Fibroblast of the conjunctiva (primary cell): ENCODE measurements at places on chromosomes 1 and 21.

- DNase-seq: no peak
Observed at GRCh38 chr1:160862203-160863060, at the start of gene CD244. CD244 (minus strand) TSS chr1:160862887; CDS start chr1:160862677, 210 bp downstream.

GRCh38 chr1:15174615-15174983 lies 21.1 kb downstream of the TMEM51 start:
- DNase-seq: no peak

DNA sequence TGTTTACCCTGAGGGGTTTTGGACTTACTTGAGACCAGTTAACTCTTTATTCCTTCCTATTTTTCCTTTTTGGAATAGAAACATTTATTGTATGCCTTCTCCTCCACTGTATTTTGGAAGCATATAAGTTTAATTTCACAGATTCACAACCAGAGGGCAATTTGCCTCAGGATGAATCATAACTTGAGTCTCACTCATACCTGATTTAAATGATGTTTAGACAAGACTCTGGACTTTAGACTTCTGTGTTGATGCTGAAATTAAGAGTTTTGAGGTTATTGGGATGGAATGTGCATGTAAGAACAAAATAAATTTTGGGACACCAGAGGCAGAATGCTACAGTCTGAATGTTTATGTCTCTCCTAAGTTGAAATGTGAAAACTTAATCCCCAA lies 7.1 kb upstream of the ADAM30 start:
- DNase-seq: no peak

DNA sequence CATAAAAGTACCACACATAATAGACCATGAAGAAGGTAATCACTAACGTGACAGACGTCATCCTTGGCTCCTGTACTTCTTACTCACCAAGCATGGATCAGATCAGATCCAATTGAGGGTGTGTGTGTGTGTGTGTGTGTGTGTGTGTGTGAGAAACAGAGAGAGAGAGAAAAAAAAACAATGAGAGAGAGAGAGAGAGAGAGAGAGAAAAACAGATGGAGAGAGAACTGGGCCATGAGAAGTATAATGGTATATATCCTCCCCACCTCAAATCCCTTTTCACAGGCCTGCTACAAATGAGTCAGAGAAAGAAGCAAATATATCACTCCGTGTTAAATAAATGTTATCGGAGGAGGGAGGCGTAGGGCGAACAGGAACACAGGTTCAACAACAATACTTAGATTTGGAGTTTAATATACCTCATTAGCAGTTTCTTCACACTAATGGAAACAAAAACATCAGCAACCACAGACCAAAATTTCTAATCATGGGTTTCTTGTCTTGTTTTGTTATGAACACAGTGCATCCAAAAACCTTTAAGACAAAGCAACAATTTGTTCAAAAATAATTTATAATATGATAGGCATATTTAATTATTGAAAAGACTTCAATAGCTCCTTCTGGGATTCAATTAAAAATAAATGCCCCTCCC lies 45.3 kb downstream of the TIAM1 start:
- DNase-seq: no peak

DNA sequence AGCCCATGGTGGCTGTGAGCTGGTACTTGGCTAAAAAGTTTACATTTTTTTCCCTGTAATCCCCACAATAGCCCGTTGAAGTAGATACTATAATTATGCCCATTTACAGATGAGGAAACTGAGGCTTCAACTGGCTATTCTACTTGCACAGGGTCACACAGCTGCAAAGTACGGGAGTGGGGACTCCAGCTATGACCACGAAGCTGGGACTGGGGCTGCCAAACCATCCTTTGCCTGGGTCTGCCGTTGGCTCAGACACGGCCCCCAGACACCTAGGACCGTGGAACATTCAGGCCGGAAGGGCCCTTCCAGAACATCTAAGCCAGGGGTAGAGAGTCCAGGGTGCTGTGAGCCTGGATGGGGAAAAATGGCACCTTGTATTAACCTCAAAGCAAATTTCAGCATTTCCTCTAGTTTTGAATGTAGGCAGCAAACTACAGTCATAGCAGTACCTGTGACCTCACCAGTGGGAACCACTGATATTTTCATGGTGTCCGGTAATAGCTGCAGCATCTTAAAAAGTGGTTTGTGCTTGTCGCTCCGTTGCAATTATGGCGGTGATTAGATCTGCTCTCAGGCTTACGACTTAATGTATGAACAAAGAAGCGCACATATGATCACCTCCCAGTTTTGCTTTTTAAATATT lies 4.3 kb downstream of the TP73 start:
- DNase-seq: no peak

GRCh38 chr1:11394592-11395245 lies 84.2 kb upstream of the DISP3 start:
- DNase-seq: no peak

DNA sequence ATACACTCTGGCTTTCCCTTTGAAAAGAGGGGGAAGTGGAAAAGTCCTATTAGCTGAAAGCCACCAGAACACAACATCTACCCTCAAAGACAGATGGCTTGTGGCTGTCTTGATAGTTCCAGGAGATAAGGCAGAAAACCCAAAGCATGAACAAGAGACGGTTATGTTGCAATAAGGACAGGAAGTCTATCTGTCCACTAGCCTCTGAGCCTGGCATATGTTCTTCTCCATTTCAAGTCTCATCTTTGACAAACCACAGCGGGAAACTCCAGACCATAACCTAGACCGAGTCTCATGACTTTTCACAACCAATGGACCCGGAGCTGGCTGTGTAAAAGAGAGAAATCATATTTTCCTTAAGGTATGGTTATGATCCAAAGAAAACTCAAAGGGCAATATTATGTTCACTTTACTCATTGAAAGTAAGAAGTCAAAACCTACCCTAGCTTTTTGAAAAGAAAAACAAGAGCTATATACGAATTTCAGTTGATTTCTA lies 33.8 kb downstream of the DUSP10 start:
- no peak for DNase-seq

DNA sequence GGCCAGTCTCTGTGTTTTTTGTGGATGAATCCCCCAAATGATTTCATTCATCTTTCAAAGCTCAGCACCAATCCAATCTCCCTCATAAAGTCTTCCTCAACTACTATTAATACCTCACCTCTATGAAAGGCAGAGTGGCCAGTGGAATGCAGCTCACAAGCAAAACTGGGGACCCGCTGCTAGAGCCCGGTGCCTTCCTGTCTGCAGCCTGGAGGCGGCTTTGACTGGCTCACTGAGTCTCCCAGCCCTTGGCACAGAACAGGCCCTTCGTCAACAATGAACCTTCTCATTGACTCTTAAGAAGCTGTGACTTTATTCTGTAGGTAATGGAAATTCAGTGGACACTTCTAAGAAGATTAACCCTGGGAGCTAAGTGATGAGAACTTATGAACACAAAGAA lies 86.8 kb upstream of the RAB4A start:
- DNase-seq: no peak

DNA sequence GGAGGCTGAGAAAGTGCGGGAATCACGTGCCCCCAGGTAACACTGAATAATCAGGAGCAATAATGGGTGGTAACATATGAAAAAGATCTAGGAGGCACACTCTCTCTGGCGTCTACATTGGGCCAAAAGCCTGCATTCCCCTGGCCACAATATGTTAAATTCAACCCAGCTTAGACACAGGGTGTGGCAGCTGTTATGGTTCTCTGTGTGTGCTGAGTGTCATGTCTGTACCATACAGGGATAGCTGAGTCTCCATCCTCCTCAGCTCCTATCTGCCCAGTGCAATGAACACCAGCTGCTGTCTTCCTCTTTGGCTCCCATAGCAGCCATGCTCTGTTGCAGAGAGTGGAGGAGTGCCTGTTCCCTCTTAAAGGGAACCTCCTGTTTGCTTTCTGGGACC lies 14.3 kb downstream of the S100A11 start:
- DNase-seq: no peak

GRCh38 chr1:246794828-246795671 lies 70.8 kb downstream of the SCCPDH start:
- no peak for DNase-seq

GRCh38 chr1:21312407-21312992 lies 22.2 kb upstream of the ECE1 start:
- DNase-seq: no peak

- DNase-seq: no peak
Observed at GRCh38 chr1:225191199-225191753, 236.6 kb downstream of the LBR start.
